AG04450 (cell line): ENCODE measurements at places on chromosomes 5 and 9. TPM values are rescaled to one million over a fixed set of nuclear protein-coding genes. Genes with fewer than 3 reads are reported as not detected.

The SLC46A2 gene
- polyA plus RNA-seq: not detected in 2 replicates

GRCh38 chr5:132477784-132478365 is 12.7 kb downstream of the IRF1 start:
- DNase-seq: no peak

DNA sequence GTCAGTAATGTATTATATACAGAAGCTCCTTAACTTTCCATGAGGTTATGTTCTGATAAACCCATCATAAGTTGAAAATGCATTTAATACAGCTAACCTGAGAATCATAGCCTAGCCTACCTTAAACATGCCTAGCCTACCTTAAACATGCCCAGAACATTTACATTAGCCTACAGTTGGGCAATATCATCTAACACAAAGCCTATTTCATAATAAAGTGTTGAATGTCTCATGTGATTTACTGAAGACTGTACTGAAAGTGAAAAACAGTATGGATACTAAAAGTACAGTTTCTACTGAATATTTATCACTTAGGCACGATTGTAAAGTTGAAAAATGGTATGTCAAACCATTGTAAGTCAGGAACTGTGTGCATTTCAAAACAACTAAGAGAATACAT is 1.6 kb downstream of the GM2A start:
- no peak for DNase-seq

DNA sequence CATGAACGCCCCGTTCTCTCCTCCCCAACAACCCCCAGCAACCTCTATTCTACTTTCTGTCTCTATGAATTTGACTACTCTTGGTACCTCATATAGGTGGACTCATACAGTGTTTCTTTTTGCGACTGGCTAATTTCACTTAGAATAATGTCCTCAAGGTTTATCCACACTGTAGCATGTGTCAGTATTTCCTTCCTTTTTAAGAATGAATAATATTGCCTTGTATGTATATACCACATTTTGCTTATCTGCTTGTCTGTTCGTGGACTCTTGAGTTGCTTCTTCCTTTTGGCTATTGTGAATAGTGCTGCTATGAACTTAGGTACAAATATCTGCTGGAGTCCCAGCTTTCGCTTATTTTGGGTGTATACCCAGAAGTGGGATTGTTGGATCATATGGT is 42.7 kb downstream of the IQGAP2 start:
- no peak for DNase-seq

The DMGDH gene
- 1.7 and 1.9 TPM in 2 replicates for polyA plus RNA-seq

DNA sequence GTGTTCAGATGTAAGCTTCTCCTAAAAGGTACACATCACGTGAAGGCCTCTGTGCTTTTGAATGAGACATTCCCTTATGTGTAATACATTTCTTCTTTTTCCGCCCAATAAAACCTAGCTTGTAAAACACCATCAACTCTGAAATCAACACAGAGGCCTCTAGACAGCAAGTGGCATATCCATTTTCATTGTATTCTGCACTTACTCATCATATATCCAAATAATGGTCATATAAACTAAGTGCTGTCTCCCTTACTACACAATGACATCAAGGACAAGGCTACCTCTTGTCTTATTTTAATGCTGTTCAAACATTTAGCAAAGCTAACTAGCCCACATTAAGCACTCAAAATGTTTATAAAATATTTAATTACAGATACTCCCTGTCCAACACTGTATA is 108.5 kb downstream of the ELAVL2 start:
- no peak for DNase-seq
